ENCODE measurements at places on chromosomes 16 and 17.
A peak's percentile ranks its signal among the peaks of the same experiment; 100 is the strongest.

- DNase-seq: no peak
Observed at GRCh38 chr17:80381416-80381923, 33.5 kb upstream of the ENDOV start.

GRCh38 chr17:20965492-20965891 lies 77.3 kb downstream of the USP22 start:
- DNase-seq: no peak

DNA sequence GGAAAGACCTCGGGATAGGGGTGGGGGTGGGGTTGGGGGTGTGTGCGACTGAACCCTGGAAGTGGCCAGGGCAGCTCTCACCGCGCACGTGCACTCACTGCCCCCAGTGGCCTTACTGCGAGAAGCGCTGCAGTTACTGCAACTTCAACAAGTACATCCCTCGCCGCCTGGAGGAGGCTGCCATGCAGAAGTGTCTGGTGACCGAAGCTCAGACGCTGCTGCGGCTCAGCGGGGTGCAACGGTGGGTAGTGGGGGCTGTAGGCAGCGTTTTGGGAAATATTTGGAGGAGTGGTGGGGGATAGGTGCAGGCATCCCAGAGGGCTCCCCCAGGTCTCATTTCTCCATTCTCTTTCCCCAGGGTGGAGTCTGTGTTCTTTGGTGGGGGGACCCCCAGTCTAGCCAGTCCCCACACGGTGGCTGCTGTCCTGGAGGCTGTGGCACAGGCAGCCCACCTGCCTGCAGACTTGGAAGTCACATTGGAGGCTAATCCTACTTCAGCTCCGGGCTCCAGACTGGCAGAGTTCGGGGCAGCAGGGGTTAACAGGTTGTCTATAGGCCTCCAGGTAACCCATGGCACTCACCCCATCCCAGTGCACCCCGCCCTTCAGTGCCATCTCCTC lies 972 bp downstream of the RSAD1 start:
- DNase-seq: peak; percentile 72

DNA sequence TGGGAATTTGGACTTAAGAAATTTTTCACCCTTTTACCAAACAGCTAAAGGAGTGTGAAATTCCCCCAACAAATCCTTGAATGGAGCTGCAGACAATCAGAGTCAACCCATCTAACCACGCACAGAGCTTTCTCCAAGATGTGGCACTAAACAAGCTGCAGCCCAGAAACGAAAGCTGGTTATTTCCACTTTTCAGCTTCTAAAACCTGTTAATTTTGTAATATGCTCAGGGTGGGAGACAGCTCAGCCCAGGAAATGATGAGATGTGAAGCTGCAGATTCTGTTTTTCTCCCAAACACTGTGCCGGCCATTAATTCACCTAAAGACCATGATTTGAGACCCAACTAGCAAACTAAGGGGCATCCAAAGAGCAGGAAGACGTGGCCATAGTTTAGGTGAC lies 33.2 kb upstream of the ABR start:
- no peak for DNase-seq

GRCh38 chr16:3564889-3565141 lies 12.4 kb downstream of the NLRC3 start:
- no peak for DNase-seq

- DNase-seq: no peak
Observed at GRCh38 chr16:14399378-14400284, 230.4 kb downstream of the PARN start.

DNA sequence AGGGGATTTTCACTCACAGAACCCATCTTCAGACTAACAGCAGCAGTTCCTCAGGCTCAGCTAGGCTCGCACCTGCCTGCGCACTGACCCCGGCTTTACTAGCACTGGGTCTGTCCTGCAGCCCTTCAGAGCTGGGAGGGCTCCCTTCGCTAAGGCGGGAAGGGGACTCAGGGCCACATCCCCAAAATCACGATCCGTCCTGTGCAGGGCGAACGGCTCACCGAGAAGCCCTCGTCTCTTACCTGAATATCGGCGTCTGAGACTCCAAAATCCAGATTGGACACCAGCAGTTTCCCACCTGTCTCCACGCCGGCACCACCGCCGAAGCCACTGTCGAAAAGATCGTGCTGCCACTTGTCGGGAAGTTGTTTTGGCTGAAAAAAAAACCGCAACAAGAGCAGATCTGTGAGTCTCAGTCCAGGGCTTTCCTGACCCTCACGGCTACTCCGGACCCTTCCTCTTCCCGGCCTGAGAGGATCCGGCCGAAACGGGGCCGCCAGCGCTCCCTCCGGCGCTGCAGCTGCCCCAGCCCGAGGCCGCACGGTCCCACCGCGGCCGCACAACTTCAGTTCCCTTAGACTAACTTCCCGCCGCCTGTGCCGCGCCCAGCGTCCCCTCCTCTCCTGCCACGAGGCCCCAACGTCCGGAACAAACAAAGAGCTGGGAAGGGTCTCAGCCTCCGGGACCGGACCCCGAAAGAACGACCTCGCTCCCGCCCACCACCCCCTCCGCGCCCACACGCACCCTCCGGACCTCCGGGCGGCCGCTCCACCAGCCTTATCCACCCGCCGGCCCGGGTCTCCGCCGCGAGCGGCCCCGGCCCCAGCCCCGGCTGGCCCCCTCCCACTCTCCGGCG lies 711 bp downstream of the ALYREF start:
- DNase-seq: no peak

- DNase-seq: no peak
Observed at GRCh38 chr17:18257982-18258355, 569 bp downstream of the FLII start.

DNA sequence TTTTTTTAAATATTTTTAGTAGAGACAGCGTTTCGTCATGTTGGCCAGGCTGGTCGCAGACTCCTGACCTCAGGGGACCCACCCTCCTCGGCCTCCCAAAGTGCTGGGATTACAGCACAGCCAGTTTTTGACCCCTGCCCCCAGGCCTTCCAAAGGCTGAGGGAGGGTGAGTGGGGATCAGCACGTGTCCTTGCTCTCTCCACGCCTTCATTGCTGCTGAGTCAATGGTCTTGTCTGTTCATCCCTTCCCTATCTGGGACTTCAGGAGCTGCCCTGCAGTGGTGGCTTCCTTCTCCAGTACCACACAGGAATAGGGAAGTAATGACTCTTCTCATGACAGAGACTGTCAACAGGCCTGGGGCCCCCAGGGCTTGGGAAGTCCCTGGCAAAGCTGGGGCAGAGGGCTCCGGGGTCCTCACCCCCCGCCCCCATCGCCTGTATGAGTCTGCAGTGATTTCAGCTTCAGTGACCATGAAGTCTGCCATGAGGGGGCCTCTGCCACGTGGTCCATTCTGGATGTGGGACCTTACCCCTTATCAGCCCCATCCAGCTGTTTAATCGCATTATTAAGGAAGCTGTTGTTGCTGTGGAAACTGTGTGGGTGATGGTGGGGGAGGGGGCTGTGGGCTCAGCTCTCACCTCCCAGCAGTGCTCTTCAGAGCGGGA lies 6.1 kb downstream of the ABCC3 start:
- DNase-seq: no peak

- no peak for DNase-seq
Observed at GRCh38 chr17:29020576-29020975, 14.7 kb upstream of the SEZ6 start.

All from NCI-H2171 (cell line).